HFFc6 (cell line): ENCODE measurements at places on chromosomes 4 and X.
A peak's percentile ranks its signal among the peaks of the same experiment; 100 is the strongest.

- DNase-seq = no peak
Observed at GRCh38 chr4:68883870-68884269, 67.7 kb downstream of the UGT2A3 start.

DNA sequence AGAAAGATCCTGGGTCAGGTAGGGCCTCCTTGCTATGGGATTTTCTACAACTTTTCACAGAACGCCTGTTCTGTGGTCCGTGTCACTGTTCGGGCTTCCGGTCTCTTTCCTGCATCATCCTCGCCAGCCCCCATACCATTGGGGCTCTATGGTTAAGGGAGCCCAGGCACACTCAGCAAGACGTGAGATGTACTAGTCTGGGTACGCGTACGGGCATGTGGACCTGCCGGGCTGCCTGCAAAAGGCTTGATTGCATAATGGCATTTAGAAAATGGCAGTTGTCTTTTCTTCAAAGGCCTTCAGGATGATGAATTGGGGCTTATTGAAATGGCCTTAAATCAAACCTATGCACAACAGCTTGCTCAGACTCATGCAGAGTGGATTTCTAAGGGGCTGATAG, 86.7 kb downstream of the CNGA2 start:
- DNase-seq = no peak

DNA sequence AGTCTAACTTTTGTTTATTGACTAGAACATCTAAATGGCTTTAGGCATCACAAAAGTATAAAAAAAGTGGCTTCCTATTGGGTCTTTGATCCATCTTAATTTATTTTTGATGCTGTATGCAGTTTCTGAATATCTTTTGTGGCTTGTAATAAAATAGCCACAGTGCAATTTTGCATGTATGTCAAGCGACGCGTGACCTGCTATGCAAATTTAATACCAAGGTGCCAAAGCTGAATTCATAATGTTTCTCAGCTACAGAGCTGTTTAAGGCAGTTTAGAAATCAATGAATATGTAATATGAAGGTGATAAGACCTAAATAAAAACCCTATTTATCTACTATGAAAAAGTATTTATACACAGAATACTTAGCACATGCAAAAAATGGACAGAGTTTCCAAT, 197.8 kb downstream of the AFF2 start:
- DNase-seq = no peak

DNA sequence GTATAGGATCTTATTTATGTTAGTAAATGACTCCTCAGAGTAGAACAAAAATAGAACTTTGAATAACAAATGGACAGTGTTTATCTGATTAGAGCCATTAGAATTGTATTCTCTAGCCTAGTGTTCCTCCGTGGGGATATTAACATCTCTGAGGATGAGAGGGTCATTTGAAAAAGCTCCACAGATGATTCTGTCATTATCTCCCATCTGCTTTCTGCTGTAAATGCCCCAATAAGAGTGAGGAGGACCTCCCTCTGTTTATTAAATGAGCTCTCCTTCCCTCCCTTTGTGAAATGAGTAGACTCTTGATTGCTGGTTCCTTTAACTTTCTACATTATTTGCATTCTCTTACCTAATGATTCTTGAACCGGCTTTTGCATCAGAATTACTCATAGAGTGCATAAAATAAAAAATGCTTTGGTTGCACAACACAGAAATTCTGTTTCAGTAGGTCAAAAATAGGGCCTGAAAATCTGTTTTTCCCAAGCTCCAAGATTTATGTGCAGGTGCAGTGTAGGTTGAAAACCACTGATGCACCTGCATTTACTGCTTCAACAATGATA, 18.0 kb downstream of the GC start:
- no peak for DNase-seq

DNA sequence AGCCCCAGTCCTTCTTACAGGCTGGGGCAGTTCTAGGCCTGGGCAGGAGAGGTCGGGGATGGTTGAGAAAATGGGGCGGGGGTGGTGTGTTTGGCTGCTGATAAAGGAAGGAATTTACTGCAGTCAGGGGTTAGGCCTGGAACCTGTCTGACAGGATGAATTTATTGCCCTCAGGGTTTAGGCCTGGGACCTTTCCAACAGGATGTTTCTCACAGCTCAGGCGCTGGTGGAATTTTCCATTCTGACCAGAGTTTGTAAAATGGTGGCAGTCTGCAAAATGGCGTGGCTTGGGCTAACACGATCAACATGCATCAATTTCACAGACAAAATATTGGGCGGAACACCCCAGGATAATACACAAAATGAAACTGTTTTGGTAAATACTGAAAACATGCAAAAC, 83.5 kb upstream of the SPIN4 start:
- DNase-seq = no peak

GRCh38 chr4:54784161-54784671, 126.5 kb downstream of the KIT start:
- DNase-seq = peak; percentile 49

- no peak for DNase-seq
Observed at GRCh38 chrX:118480172-118480571, 15.4 kb upstream of the DOCK11 start.

DNA sequence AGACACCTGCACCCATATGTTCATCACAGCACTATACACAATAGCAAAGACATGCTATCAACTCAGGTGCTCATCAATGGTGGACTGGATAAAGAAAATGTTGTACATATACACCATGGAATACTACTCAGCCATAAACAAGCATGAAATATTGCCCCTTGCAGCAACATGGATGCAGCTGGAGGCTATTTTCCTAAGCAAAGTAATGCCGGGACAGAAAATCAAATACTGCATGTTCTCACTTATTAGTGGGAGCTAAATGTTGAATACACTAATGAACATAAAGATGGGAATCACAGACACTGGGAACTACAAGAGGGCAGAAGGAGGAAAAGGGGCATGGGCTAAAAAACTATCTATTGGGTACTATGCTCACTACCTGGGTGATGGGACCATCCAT, 278.5 kb downstream of the GPC3 start:
- DNase-seq = no peak

DNA sequence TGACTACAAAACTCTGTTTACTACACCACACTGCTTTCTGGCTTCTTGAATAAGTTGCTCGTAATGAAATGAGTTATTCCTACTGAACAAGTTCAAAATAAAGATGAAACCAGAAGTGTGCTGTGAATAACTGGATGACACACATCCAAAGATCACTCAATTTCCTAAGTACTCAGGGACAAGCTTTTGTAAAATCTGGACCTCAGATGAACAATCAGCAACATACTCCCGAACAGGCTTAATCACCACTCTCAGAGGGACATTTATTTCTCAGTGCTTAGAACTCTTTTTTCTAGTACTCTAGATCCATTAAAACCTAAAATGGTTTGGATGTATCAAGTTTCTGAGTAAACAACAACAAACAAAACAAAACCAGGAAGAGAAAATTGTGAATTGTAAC, 61.5 kb upstream of the EXOC1L start:
- no peak for DNase-seq

DNA sequence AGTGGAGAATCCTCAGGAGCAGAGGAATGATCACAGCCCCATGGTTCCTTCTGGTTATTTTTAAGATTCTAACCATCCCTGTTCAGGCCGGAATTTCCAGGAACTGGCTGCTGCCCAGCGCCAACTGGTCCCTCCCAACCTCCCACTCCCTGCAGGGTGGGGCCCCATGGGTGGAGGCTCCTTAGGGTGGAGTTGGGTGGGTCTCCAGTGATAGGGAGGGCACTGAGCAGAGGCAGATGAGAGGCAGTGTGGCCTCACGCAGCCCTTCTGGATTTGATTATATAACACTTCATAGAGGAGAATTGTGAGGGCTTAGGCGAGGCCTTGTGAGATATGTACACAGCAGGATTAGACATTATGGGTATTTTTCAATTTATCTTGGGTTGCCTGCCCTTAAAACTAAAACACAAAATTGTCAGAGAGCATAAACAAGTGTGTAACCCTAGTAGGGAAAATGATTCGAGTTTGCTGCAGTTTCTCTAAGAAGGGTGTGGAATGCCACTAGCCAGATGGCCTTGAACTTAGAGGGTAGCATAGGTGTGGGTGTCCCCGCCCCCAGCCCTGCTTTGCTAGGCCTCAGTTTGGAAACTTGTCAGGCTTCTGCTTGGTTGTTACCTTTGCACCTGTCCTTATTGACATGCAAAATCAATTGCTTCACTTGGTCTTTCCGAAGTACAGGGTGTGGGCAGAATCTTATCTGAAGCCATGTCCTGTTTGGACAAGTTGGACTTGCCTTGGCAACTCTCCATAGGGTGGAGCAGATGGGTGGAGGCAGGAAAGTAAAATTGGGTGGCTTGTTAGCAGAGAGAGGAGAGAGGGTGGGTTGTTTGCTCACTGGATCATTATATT, 9.4 kb downstream of the KLF3 start:
- no peak for DNase-seq

DNA sequence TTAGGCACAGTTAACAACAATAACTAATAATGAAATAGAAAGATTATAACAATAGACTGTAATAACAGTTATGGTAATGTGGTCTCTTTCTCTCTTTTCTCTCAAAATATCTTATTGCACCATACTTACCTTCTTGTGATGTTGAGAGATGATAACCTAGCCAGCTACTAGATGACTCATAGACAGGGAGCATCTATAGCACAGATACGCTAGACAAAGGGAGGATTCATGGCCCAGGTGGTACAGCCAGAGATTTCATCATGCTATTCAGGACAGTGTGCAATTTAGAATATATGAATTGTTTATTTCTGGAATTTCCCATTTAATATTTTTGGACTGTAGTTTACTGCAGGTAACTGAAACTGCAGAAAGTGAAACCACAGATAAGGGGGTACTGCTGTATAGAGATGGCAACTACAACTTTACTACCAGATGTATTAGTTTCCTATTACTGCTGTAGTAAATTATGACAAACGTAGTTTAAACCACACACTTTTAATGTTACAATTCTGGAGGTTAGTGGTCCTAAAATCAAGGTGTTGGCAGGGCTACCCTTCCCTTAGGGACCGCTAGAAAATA, 41.8 kb upstream of the MAGED1 start:
- DNase-seq = no peak

DNA sequence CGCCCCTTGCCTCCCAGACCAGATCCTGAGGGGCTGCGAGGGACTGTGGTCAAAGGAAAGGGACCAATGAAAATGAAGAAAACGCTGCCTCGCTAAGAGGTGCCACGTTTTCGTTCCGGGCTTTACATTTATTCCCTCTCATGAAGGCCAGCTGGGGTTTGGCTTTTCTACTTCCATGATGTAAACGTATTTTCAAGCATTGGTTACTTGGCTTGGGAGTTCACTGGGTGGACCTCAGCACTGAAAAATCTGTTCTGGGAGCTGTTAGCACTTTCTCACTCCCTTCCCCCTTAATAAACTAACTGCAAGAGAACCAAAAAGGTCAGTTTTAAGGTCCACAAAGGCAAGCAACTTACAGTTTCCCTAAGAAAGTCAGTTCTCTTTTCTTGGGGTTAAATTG, 40.6 kb upstream of the ADGRG2 start:
- no peak for DNase-seq

- no peak for DNase-seq
Observed at GRCh38 chr4:118833192-118833820, 2.6 kb downstream of the SEC24D start.

- no peak for DNase-seq
Observed at GRCh38 chrX:131840799-131841495, 182.2 kb upstream of the STK26 start.

- no peak for DNase-seq
Observed at GRCh38 chr4:52157641-52158316, 106.7 kb downstream of the SPATA18 start.

- DNase-seq = no peak
Observed at GRCh38 chr4:184588893-184589292, 60.4 kb downstream of the CASP3 start.

- no peak for DNase-seq
Observed at GRCh38 chr4:13647031-13647430, 19.5 kb upstream of the BOD1L1 start.

- no peak for DNase-seq
Observed at GRCh38 chrX:35006361-35006760, 63.8 kb downstream of the FAM47B start.

DNA sequence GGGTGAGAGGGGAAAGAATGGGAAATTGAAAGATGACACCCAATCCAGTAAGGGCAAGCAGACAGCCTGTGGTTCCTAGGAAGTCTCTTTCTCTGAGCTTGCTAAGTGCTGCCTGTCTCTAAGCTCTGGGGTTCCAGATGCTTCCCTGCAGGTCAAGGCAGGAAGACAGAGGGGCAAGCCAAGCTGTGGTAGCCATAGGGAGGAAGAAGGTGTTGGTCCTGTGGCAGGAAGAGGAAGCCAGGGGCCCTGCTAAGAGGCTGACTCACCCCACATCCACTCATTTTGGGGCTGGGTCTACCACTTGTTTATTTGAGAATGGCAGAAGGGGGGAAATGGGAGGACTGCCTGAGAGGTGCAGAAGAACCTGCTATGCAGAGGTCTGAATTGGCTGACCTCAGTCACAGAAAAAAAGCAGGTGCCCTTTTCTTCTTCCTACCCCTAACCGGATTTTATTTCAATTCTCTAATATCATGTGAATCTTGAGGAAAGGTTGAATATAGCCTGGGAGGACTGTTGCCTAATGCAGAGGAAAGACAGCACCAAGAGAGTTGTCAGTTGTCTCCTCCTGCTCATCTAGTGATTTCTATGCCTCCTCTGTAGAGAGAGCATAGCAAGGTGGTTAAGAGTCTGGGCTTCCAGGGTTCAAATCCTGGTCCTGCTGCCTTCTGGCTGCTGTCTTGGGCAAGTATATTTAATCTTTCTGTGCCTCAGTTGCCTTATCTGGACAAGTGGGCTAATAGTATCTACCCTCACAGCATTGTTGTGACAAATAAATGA, 27.4 kb downstream of the HOPX start:
- DNase-seq = no peak

DNA sequence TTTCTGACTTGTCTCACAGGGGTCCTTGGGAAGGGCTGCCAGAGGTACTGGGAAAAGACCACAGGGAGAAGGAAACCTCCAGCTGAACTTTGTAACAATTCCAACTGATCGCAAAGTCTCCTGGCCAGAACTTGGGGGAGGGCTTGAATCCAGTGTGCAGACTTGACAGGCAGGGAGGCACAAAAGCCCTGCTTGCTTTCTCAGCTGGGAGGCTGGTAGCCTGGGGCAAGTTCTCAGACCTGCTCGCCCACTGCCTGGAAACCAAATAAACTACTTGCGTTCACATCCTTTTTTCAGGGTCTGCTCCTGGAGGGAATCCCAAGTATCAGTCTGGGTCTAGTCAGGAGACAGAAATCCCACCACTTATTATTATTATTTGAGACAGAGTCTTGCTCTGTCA, 48.0 kb upstream of the CASK start:
- no peak for DNase-seq
